ENCODE measurements at places on chromosomes 3 and 15.

GRCh38 chr15:66308531-66308930, 15.2 kb downstream of the DIS3L start:
- DNase-seq: no peak

GRCh38 chr15:73244333-73244732, 124.4 kb downstream of the HCN4 start:
- peak; percentile 42 for DNase-seq

DNA sequence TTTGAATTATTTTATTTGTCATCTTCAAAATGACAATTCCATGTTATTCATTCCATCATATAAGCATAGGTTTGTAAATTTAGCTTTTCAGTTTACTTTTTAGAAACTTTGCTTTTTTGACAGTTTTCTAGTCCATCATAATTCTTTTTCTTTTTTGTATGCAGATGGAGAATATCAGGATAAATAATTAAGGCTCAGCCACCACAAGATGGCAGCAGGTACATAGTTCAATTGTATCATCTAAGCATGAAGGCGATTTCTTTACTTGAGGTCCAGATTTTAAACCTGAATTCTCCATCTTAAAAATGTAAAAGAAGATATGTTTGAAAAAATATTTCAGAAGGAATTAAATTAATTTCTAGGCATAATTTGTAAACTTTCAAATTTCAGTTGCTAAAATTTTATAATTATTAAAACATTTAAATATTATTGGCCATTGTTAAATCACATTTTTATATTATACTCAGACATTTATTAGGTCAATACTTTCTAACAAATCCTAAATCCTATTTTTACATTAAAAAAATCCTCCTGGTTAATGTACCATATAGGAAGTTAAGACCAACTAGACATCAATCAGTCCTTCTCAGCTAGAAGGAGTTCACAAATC, 15.1 kb downstream of the PLSCR5 start:
- peak; percentile 63 for DNase-seq

DNA sequence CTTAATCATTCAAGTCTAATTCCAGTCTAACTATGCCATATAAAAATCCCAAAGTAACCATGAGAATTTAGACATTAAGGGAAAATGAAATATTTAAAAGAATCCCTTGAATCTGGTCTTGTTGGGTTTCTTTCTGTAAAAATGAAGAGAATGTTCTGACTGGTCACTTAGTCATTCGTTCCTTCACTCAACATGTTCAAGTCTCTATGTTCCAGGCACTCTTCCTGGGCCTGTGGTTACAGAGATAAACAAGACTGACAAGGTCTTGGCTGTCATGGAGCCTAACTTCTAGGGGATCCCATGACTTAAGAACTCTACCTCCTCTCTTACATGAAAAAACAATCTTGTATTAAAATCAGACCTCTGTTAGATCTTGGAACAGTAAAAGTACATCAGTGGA, 638.6 kb upstream of the TBL1XR1 start:
- no peak for DNase-seq

GRCh38 chr3:171454041-171454440, 6.2 kb downstream of the TNIK start:
- no peak for DNase-seq

DNA sequence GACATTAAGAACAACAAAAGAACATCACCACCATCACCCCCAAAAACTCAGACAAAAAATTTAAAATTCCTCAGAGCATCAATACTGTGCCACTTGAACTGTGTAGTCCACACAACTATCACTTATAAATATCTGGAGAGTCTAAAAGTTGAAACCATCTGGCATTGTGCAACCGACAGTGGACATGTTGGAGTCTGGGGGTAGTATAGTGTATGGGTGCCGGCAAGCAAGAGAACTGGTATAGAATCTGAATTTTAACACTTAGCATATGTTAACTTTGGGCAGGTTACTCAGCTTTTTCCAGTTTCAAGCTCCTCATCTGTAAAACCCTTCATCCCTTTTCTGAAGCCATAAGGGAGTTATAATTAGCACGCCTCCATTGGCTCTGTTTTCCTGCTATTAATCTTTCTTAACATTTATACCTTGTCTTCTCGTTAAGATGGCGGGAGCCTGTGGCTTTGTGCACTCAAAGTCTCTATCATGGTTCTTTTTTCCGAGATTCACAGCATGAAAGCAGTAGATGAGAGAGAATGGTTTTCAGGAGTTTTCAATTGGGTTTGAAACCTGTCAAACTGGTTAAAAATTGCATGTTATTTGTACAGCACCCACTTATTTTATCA, 255.7 kb upstream of the TBL1XR1 start:
- DNase-seq: no peak

GRCh38 chr3:161322781-161323568, 48.3 kb downstream of the SPTSSB start:
- no peak for DNase-seq

DNA sequence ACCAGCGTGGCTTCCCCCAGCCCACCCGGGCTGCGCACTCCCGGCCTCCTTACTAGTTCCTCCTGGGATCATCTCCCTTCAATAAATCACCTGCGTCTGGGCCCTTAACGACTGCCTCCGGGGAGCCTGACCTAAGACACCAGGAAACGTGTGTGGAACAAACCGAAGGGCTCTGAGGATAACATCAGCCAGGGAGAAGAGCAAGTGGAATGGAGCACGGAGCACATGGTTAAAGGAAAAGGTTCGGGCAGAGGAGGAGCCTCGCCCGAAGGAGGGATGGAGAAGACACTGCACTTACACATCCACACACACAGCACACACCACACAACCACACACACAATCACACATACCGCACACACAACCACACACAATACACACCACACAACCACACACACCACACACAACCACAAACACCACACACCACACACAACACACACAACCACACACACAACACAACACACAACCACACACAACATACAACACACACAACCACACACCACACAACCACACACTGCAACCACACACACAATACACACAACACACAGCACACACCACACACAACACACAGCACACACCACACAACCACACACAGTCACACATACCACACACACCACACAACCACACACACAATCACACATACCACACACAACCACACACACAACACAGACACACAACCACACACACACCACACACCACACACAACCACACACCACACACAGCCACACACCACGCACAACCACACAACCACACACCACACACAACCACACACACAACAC, 24.7 kb downstream of the CPN2 start:
- no peak for DNase-seq

DNA sequence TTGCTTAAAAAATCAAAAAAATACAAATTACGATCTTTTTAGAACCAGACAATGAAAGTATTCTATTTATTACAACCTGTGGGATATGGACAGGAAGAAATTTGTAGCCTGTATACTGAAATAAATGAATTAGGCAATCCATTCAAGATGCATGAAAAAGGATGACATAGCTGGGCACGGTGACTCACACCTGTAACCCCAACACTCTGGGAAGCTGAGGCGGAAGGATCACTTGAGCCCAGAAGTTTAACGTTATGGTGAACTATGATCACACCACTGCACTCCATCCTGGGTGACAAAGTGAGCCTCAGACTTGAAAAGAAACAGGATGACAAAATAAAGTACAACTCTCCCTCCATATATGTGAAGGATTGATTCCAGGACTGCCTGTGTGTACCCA, 74.1 kb downstream of the MSL2 start:
- DNase-seq: no peak

DNA sequence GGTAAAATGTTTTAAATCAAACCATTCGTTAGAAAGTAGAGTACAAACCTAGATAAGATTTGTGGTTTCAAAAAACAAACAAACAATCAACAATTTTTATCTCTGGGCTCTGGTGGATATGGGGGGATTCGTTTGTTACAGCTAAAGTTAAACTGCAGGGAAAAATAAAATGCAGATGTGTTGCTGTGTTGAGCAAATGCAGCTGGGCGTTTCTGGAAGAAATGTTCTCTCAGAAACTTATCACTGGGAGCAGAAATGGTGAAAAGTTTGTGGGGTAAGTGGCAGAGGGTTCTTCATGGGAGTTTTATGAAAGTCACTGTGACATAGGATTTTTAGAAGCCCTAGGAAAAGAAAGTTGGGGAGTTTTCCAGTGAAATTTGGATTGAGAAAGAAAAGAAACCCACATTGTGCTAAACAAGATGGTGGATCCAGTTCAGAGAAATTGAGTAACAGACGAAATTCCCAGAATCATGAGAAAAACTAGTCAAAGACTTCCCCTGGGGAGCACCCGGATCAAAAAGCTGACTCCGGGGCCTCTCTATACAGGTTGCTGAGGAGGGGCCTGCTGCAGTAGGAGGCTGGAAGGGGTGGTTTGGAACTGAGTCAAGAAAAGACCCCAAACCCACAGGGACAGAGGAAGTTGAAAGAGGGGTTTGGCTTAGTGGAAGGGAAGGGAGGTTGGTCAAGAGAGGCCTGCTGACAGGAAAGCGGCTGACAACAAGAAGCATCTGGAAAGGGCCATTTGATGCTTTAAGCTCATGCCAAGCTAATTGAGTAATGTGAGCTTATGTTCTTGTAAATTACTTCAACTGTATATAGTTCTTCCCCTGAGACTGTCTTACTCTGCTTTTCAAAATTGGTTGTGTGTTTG, 108.7 kb downstream of the RARB start:
- DNase-seq: peak; percentile 19

DNA sequence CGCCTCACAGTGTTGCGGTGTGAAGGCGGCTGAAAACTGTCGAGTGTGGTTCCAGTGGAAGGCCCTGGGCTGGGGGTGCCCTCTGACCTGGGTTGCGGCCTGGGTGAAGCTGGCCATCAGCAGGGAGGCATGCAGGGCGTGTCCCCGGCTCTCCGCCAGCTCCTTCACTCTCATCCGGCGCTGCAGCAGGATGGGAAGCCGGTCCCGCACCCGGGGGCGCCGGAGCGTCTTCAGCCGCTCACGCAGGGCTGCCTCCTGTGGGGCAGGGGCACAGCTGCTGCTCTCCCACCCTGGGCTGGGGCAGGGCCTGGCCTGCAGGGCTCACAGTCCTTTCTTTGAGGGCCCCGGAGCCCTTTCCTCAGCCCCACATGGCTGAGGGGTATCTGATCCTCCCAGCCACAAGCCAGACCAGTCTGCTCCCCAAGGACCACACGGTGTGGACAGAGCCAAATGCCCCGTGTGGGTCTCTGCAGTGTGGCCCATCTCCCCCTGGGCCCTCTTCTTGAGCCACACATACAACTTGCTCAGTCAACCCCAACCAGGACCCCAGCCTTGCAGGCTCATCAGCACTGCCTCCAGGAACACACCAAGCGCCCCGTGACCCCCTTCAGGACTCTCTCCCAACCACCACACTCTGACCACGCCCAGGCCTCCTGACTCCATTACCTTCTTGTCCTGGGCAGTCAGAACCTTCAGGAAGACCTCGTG, 26.8 kb downstream of the SPTBN5 start:
- DNase-seq: no peak

GRCh38 chr15:87746333-87746732, 510.2 kb downstream of the NTRK3 start:
- peak; percentile 37 for DNase-seq

DNA sequence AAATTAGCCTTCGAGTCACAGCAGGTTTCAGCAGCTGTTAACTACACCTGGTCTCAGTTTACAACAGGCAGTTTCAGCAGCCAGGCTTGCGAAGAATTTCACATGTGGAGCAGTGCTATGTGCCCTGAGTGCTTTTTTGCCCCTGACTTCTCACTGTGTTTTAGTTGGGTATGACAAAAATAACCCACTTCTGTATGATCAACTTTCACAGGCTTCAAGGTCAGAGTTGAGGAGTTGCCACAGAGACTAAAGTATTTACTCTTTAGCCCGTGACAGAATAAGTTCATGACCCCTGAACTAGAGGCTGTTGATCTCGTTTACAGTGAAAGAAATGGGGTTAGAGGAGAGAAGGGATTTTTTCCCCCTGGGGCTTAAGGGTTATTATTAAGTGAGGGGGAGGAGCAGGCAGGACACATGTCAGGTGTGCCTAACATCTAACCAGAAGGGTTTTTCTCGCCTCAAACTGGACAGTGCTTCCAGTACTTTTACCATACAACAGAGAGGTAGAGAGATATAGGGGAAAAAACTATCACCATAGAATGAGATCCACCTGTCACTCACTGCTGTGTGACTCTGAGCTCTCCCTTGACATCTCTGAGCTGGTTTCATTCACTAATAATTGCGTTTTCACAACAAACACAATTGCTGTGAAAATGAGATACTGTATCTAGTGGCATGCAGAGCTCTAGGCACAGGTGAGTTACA, 14.0 kb upstream of the TOPBP1 start:
- no peak for DNase-seq

All from hepatocyte (in vitro differentiated cells).